ENCODE measurements at places on chromosomes 2 and 18.

- DNase-seq = no peak
These were observed 40.5 kb downstream of the PREPL start for GRCh38 chr2:44320832-44321231.

- no peak for DNase-seq
These were observed 62.8 kb downstream of the PXDN start for GRCh38 chr2:1681323-1682180.

GRCh38 chr2:113060396-113060795 is 1.4 kb downstream of the IL36RN start:
- DNase-seq = no peak

DNA sequence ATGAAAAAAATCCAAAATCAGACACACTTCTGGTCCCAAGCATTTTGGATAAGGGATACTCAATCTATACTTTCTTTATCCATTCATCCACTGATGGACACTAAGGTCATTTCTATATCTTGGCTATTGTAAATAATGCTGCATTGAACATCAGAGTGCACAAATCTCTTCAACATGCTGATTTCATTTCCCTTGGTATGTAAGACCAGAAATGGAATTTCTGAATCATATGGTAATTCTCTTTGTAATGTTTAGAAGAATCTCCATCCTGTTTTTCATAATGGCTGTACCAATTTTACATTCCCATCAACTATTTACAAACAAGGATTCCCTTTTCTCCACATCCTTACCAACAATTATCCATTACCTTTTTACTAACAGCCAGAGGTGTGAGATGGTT is 33.7 kb upstream of the MCM6 start:
- no peak for DNase-seq

GRCh38 chr2:143560724-143561123 is 431.5 kb downstream of the ARHGAP15 start:
- DNase-seq = no peak

- DNase-seq = no peak
These were observed 29.8 kb downstream of the CDC42EP3 start for GRCh38 chr2:37641582-37642171.

DNA sequence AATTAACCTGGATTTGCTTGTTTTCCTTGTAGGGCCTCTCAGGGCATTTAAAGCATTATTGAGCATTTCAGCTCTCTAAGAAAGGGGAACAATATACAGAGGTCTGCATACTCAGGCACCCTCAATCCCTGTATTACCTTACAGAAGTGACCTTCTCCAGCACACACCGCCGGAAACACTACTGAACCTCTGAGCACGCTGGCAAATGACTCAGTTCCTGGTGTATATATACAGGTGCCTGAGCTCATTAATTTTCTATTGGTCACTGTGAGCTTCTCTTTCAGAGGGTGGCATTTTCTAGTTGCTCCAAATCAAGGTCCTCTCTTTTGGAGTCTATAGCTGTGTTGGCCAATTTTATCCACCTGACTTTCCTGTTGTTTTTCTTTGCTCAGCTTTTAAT is 85.2 kb upstream of the COPS8 start:
- DNase-seq = no peak

- no peak for DNase-seq
These were observed 158.5 kb downstream of the LAMA1 start for GRCh38 chr18:6959110-6959509.

DNA sequence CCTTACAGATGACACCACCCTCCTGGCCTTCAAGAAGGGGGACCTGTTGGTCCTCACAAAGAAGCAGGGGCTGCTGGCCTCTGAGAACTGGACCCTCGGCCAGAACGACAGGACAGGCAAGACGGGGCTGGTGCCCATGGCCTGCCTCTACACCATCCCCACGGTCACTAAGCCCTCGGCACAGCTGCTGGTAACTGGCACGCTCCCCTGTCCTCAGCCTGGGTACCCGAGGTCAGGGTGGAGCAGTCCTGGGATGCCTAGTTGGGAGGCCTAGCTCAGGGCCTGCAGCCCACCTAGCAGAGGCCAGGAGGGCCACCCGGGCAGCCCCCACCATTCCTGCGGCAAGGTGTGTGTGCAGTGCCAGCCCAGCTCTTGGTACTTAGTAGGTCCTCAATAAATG is 16.3 kb upstream of the GPR17 start:
- DNase-seq = no peak

- no peak for DNase-seq
These were observed 38.6 kb upstream of the ARL4C start for GRCh38 chr2:234535464-234535863.

DNA sequence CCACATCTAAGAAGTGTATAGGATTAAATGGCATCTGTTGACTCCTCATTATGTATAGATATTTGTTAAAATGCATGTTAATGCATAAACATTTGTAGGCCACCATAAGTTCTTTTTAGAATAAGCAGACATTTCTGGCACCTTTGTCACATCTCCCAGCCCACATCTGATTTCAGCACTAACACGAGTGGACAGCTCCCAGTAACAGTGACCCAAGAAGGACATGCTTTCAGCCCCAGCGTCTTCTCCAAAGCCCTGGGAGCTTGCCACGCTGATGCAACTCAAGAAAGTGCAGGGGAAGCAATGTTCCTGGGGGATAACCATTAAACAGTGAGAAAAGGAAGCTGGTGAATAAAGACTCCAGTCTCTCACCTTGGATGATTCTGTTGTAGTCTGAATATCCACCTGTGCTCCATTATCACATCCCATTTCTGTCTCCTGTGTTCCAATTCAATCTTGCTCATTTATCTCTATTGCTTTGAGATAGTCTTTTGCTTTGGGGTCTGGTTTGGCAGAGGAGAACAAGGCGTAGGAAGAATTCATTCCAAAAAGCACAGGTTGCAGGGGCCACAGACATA is 182.6 kb upstream of the THSD7B start:
- peak; percentile 32 for DNase-seq

GRCh38 chr18:55064073-55064472 is 104.8 kb upstream of the CCDC68 start:
- no peak for DNase-seq

DNA sequence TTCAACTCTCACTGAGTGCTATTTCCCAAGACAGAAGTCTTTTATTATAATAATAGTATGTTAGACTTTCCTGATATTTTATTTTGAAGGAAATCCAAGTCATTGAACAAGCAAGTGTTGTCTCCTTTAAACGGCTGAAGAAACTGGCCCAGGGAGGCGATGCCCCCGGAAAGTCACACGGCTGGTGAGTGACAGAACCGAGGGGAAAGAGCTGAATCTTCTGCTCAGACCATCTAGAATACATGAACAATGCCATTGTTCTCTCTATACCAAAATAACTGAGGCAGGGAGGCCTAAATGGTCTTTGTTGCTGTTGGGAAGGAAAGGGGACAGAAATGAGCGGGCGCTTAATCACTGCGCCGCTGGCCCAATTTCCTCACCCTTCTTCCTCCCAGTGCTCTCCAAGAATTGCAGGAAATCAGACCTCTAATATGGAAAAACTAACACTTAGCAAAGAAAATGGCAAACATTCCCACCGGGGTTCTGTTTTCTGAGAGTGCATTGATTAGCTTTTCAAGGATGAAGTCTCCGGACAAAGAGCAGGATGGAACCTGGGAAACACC is 101.5 kb downstream of the KLF7 start:
- DNase-seq = no peak

DNA sequence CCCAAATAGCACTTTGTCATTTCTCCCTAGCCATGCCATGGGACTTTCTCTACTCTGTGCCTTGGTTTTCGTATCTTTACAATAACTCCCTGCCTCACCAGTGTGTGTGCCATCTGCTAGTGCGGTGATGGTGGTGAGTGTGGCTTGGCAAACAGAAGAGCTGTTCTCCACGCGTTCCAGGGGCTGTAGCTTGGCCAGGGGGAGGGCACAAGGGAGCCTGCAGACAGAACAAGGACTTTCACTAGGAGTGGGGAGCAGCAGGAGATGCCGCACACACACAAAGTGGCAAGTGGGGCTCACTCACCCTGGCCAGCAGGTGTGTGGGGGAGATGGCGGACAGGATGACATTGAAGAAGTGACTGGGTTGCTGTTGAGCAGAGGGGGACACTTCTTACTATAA is 196.9 kb downstream of the HAUS1 start:
- DNase-seq = peak; percentile 43

- DNase-seq = no peak
These were observed 382.6 kb upstream of the MC4R start for GRCh38 chr18:60755134-60755533.

- no peak for DNase-seq
These were observed 15.2 kb upstream of the CHAC2 start for GRCh38 chr2:53752385-53752784.
